Aortic smooth muscle cell (primary cell): ENCODE measurements at places on chromosomes 5 and 9. TPM values are rescaled to one million over a fixed set of nuclear protein-coding genes. Genes with fewer than 3 reads are reported as not detected.

GADD45G gene
- total RNA-seq: 0.31 and 0.53 TPM in 2 replicates

GLRA1 gene
- not detected in 2 replicates for total RNA-seq

PAEP gene
- not detected in 2 replicates for total RNA-seq

F2RL1 gene
- 7.5 and 24.3 TPM in 2 replicates for total RNA-seq

CDX1 gene
- 0.12 and 0.13 TPM in 2 replicates for total RNA-seq

N4BP3 gene
- total RNA-seq: 0.68 and 1.5 TPM in 2 replicates

MARCHF3 gene
- total RNA-seq: 20.0 and 22.3 TPM in 2 replicates

GMCL2 gene
- not detected in 2 replicates for total RNA-seq

ARHGEF39 gene
- total RNA-seq: 0.44 and 0.53 TPM in 2 replicates

KIF3A gene
- 11.2 and 12.2 TPM in 2 replicates for total RNA-seq

ATP10B gene
- not detected in 2 replicates for total RNA-seq

RIOK2 gene
- 27.3 and 36.5 TPM in 2 replicates for total RNA-seq

SMIM23 gene
- total RNA-seq: not detected in 2 replicates

CKMT2 gene
- total RNA-seq: 2.8 and 4.0 TPM in 2 replicates

ROPN1L gene
- 0.26 and 0.31 TPM in 2 replicates for total RNA-seq

ST6GALNAC4 gene
- 23.9 and 33.3 TPM in 2 replicates for total RNA-seq

ANAPC2 gene
- total RNA-seq: 21.9 and 23.6 TPM in 2 replicates

MEIKIN gene
- total RNA-seq: 0.06 TPM in 1 of 2 replicates, not detected in the other

ARSB gene
- 57.7 and 74.5 TPM in 2 replicates for total RNA-seq

CDH9 gene
- total RNA-seq: not detected in 2 replicates

SLC45A2 gene
- 0.19 TPM in 1 of 2 replicates, not detected in the other for total RNA-seq

PCDHGB5 gene
- 21.0 and 29.1 TPM in 2 replicates for total RNA-seq

DRD1 gene
- 0.12 and 0.53 TPM in 2 replicates for total RNA-seq

TEK gene
- total RNA-seq: 2.1 and 3.4 TPM in 2 replicates

DIPK1B gene
- 1.4 and 2.6 TPM in 2 replicates for total RNA-seq

MSMP gene
- total RNA-seq: 0.31 and 1.6 TPM in 2 replicates

SEMA6A gene
- 0.12 and 0.40 TPM in 2 replicates for total RNA-seq

OLFM1 gene
- total RNA-seq: 0.44 and 2.0 TPM in 2 replicates

F12 gene
- 0.25 and 0.26 TPM in 2 replicates for total RNA-seq

KIF24 gene
- total RNA-seq: 2.1 and 2.9 TPM in 2 replicates

PGM5 gene
- 47.8 and 66.7 TPM in 2 replicates for total RNA-seq

AK8 gene
- 0.40 and 0.56 TPM in 2 replicates for total RNA-seq

EIF4E1B gene
- total RNA-seq: not detected in 2 replicates

SIT1 gene
- total RNA-seq: 0.25 and 0.53 TPM in 2 replicates

IRX2 gene
- 0.62 and 3.7 TPM in 2 replicates for total RNA-seq

SYK gene
- total RNA-seq: under 0.01 TPM in 1 of 2 replicates, not detected in the other

FAM169A gene
- total RNA-seq: 0.19 and 0.40 TPM in 2 replicates

FAM221B gene
- not detected in 2 replicates for total RNA-seq

ZNF483 gene
- 1.3 and 1.9 TPM in 2 replicates for total RNA-seq

SPATA31D4 gene
- not detected in 2 replicates for total RNA-seq

TRMT10B gene
- 3.3 and 4.6 TPM in 2 replicates for total RNA-seq

DND1 gene
- 0.13 and 0.19 TPM in 2 replicates for total RNA-seq

S1PR3 gene
- total RNA-seq: 17.5 and 33.0 TPM in 2 replicates

ZCCHC7 gene
- total RNA-seq: 16.6 and 21.3 TPM in 2 replicates

IL9 gene
- total RNA-seq: not detected in 2 replicates

ANKRD55 gene
- total RNA-seq: not detected in 2 replicates

NTRK2 gene
- total RNA-seq: 0.26 and 0.62 TPM in 2 replicates

OBP2B gene
- total RNA-seq: not detected in 2 replicates

IFNA2 gene
- not detected in 2 replicates for total RNA-seq

FAM151B gene
- 8.5 and 9.8 TPM in 2 replicates for total RNA-seq
